Astrocyte of the hippocampus (primary cell): ENCODE measurements at places on chromosomes 13 and 19.

DNA sequence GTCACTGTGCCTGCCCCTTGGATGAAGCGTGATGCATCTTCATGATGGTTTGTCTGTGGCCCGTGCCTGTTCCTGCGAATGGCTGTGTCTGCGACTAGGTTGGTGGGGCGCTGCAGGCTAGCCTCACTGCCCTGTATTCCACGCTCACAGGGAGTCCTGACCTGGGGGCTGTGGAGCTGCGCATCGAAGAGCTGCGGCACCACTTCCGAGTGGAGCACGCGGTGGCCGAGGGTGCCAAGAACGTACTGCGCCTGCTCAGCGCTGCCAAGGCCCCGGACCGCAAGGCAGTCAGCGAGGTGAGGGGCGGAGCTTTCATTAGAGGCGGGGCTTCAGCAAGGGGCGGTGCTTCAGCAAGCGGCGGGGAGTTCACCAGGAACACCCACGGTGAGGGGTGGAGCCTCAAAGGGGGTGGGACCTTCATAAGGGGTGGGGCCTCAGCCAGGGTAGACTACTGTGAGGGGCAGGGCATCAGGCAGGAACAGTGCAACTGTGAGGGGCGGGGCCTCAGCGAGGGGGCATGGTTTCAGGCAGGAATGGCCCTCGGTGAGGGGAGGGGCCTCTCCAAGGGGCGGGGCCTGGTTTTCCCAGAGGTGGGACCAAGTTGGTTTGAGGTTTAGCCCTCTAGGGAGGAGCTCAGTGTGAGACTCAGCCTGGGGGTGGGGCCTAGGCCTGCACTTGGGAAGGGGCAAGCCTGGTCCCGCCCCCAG is 17.2 kb downstream of the PKN1 start:
- DNase-seq: peak; percentile 21

- DNase-seq: no peak
These were observed 11.1 kb downstream of the GRAMD1A start for GRCh38 chr19:35011091-35011689.

- DNase-seq: no peak
These were observed 668 bp downstream of the ZFR2 start for GRCh38 chr19:3867971-3868769.

- no peak for DNase-seq
These were observed 7.3 kb downstream of the FXYD3 start for GRCh38 chr19:35122687-35123551.

- DNase-seq: no peak
These were observed at the start of gene ATP8B3 for GRCh38 chr19:1811942-1812425. Gene ATP8B3 (minus strand): TSS chr19:1812276. CDS start chr19:1811736, 540 bp downstream.

DNA sequence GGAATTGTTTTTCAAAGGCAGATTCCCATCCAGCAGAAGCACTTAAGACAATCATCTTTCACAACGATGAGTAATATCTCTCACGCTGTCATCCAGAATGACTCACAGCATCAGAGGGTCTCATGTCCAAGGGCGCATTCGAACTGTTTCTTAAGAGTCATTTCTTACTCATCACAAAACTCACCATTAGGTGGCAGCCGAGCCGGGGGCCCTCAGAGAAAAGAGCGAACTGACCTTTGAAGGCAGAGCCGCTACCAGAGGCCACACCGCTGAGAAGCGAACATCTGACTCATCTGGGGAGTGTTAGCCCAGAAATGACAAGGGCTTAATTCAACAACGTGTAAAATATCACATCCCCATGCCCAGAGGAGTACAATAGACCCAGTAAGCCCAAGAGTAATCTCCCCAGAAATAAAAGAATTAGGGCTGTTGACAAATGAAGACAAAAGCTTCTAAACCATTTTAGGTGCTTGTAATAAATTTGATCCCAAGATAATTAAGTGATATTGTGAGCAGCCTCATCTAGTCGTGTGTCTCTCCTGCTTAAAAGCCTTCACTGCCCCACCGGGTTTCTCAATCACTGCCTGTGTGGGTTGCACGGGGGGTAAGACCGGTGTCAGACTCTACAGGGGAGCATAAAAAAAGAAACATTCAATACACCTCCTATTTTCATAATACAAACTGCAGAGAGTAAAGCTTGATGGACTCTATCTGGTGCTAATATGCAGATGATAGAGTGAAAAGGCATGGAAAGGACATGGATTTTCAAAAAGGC is 96.2 kb downstream of the CYSLTR2 start:
- peak; percentile 90 for DNase-seq

DNA sequence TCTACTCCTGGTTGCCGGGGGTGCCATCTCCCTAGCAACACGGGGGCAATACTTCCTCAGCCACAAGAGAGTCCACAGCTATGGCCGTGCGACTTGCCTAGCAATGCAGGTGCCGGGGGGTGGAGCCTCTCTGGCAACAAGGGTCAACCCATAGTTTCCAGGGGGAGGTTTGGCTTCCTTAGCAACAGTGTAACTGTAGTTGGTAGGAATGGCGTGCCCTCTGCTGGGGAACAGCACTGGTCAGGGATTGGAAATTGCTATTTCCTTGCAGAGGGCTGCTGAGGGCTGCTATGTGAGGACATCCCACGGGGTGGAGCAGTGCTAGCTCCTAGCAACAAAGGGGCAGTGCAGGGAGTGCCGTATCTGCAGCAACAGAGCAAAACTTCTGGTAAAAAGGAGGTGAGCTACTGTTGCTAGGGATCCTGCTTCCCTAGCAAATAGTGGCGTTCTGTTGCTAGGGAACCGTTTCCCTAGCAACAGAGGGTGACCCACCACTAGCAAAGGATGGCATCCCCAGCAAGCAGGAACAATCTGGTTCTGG is 7.0 kb upstream of the TMC4 start:
- DNase-seq: peak; percentile 89

GRCh38 chr13:25963674-25964073 is 88.1 kb downstream of the SHISA2 start:
- no peak for DNase-seq

GRCh38 chr19:47379381-47379938 is 30.3 kb downstream of the DHX34 start:
- no peak for DNase-seq

- DNase-seq: no peak
These were observed 62.8 kb upstream of the LRCH1 start for GRCh38 chr13:46490129-46490528.

- DNase-seq: peak; percentile 86
These were observed 5.8 kb upstream of the ONECUT3 start for GRCh38 chr19:1747285-1748114.

DNA sequence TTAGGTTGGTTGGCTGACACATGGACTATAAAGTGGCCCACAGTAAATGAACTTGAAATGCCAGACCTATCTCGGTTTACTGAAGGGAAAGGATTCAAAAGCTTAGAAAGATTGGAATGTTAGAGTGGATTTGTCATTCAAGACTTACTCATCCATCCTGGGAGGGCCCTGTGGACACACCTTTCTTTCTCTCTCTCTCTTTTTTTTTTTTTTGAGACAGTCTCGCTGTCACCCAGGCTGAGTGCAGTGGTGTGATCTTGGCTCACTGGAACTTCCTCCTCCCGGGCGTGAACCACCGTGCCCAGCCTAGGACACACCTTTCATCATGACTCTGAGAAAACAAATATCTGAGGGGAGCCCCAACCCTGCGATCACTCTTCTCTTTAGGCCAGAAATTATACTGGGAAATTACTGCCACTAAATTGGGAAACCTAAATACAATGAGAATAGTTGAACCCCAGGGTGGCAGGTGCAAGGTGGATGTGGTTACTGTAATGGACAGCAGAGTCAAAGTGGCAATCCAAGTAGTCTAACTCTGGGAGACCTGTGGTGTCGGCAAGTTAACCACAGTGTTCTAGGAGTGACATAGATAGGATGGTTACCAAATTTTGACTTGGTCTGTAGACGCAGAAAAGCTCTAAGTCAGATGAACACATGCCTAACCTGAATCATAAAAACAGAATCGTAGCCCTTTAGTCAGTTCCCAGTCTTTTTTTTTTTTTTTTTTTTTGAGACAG is 47.1 kb upstream of the ZMYM5 start:
- peak; percentile 42 for DNase-seq

GRCh38 chr19:47197141-47197540 is 33.9 kb downstream of the BBC3 start:
- no peak for DNase-seq

- DNase-seq: peak; percentile 24
These were observed 8.5 kb upstream of the CEACAM7 start for GRCh38 chr19:41696402-41697197.

DNA sequence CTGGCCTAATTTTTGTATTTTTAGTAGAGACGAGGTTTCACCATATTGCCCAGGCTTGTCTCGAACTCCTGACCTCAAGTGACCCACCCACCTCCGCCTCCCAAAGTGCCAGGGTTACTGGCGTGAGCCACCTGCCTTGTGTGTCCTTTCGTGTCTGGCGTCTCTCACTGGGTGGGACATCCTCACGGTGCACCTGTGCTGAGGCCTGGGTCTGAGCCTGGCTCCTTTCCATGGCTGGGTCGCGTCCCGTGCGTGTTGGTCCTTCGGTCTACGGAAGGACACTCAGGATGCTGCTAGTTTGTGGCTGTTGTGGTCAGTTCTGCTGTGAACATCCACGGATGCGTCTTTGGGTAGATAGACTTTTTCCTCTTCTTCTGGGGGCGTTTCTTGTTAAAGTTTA is 19.6 kb downstream of the PIAS4 start:
- no peak for DNase-seq

DNA sequence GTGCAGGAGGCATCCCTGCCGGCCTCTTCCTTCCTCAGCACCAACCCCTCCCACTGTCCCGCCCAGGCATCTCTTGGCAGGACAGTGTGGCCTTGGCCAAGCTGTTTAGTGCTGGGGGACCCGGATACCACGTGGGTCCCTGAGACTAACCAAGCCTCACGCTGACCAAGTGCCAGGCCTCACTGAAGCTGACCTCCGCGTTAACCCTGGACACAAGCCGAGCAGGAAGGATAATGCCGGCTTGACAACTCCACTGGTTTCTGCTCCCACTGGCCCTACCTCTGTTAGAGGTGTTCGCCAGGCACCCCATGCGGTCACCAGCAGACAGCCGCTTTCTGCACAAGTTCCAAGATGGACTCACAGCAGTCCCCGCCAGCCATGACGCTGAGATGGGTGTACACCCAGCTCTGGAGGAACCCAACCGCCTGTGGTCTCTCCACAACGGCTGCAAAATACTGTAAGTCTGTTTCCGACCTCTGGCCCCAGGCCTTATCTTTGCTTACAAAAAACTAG is 12.4 kb downstream of the GRTP1 start:
- DNase-seq: no peak

DNA sequence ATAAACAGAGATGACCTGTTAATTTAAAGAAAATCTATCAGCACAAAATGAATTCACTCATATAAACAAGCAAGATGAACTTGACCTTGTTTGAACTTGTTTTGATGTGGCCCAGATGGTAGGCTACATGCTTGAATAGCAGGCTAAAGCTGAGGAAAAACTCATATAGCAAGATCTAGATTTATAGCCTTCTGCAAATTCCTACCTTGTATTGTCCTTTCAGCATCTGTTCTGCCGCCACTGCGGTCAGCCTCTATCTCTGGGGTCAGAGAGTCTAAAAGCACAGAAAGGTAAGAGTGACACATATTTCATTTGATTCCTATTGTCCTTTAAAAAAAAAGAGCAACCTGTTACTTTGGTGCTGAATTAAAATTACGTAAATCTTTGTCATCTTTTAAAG is 392.1 kb downstream of the DACH1 start:
- no peak for DNase-seq

DNA sequence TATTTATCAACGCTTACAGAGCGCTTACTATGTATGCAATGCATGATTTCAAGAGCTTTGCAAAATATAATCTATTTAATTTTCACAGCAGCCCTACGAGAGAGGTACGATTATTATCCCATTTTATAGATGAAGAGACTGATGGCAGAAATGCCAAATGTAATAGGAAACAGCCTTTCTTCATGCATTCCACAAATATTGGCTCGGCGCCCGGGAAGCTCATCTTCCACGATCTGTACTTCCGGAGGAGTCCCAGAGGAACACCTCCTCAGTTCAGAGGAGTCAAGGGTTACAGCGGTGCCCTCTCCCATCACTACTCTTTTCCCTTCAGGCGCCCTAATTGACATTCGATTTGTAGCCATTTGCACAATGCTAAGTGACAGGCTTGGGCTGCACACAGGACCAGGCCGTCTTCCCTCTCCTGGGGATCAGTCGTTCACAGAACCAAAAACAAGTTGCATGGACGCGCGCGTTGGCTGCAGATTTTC is 1.1 kb upstream of the ARHGAP35 start:
- no peak for DNase-seq

- DNase-seq: no peak
These were observed at the start of gene ELL for GRCh38 chr19:18521692-18522123. Gene ELL (minus strand): TSS chr19:18522070. CDS start chr19:18522055, 15 bp downstream.

DNA sequence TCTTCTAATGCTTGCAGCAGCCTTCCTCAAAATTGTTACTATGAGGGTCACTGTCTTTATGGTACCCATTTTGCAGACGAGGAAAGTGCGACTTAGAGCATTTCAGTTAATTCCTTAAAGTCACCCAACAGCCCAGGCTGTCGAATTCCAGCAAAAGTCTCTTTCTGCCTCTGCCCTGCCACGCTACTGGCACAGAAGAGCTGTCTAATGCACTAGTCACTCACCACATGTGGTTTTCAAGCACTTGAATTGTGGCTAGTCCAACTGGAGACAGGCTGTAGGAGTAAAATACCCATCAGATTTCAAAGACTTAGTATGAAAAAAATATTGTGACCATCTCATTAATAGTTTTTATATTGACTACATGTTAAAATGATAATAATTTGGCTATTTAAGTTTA is 1.7 kb downstream of the FPR1 start:
- DNase-seq: peak; percentile 31

DNA sequence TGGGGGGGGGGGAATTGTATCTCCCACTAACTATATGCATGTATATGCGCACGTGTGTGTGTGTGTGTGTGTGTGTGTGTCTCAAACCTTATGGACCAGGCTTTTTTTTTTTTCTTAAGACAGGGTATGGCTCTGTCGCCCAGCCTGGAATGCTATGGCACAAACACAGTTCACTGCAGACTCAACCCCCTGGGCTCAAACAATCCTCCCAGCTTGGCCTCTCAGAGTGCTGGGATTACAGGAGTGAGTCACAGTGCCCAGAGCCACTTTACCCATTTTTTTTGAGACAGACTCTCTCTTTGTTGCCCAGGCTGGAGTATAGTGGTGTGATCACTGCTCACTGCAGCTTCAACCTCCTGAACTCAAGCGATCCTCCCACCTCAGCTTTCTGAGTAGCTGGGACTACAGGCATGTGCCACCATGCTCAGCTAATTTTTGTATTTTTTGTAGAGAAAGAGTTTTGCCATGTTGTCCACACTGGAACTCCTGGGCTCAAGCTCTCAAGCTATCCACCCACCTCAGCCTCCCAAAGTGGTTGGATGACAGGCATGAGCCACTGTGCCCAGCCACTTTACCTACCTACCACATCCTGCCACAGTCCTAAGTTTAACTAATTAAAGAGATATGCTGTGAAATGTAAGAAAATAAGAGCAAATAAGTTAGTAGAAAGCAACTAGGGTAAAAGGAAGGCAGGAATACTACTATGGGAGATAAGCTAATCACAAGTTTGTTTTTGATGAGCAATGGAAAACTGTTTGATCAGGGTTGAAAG is 2.4 kb downstream of the ZMYM5 start:
- peak; percentile 85 for DNase-seq
